Pancreas (tissue), 10 donors: ENCODE measurements at places on chromosomes 5 and 9. TPM values are rescaled to one million over a fixed set of nuclear protein-coding genes. Genes with fewer than 3 reads are reported as not detected.

Gene GFRA3
- polyA plus RNA-seq: 0.47 TPM

Gene F12
- polyA plus RNA-seq: 1.1 TPM

Gene ASPN
- polyA plus RNA-seq: 0.53 TPM

Gene OLFML2A
- 2.3 TPM for polyA plus RNA-seq

DNA sequence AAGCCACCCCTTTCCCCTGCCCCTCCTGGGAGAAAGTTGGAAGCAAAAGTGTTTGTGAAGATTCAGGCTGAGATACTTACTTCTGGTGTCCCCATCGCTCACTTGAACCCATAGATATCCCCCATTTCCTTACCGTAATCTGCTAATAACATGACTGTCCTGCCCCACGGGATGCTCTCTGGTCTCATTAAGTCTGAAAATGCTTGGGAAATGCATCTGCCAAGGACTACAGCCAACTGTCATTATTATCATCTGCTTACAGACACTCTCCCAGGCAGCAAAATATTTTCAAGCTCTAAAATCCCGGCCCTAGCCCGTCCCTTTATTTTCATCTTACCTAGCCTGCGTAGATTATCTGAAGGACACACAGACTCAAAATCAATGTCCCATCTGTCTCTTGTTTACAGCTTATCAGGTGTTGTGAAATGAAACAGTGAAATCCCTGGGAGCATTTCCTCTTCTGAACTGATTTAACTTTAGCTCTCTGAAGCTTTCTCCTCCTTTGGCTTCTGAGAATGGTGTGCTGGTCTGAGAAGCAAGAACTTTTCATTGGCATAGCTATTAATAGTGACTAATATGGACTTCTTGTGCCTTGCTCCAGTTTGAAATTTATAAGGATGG lies 126.9 kb upstream of the OSMR start:
- H3K4me3 ChIP-seq: no peak overlapping the region
- H3K27me3 ChIP-seq: no peaks in the 10 kb centered on the region
- no peaks in the 10 kb centered on the region for H3K4me1 ChIP-seq
- DNase-seq: no peak
- no peaks in the 10 kb centered on the region for H3K36me3 ChIP-seq
- H3K27ac ChIP-seq: no peak overlapping the region

GRCh38 chr5:35988529-35988928 lies 2.7 kb downstream of the UGT3A1 start:
- H3K36me3 ChIP-seq: no peaks in the 10 kb centered on the region
- H3K27ac ChIP-seq: no peak overlapping the region
- DNase-seq: no peak
- H3K4me3 ChIP-seq: no peak overlapping the region

GRCh38 chr5:175484322-175484721 lies 6.0 kb downstream of the SFXN1 start:
- peaks cover 13% of the 10 kb centered on the region for H3K4me1 ChIP-seq
- no peak for DNase-seq
- H3K36me3 ChIP-seq: no peaks in the 10 kb centered on the region
- no peaks in the 10 kb centered on the region for H3K27me3 ChIP-seq

DNA sequence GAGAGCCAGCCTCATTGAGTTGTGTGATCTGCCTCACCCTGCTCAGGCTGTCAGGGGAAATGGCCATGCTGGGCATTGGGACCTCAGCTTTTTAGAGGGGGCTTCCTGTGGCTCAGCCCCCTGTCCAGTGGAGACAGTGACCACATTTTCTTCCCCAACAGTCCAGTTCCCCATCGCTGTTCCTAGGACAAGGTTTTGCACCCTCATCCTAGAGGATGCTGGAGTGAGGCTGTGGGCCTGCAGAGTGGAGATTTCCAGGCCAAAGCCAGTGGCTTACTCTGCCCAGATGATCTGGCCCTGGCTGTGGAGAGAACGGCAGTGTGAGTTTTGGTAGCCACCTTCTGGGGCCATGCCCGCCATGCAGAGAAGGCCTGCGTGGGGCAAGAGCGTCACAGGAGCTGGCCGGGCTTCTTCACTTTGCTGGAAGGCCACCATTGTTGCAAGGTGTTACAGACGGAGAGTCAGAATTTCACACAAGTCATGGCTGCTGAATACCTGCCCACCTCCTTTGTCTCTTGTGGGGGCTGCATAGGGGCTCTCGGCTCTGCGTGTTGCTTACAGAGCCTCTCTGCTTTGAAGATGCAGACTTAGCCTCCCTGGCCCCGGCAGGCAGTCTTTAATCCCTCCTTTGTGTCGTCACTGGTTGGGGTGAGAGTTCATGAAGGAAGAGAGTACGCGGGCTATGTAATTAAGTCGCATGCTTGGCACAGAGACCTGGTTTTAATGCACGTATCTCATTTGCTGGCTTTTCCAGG lies 35.2 kb upstream of the PITX1 start:
- no peaks in the 10 kb centered on the region for H3K36me3 ChIP-seq
- no peak for DNase-seq
- no peaks in the 10 kb centered on the region for H3K4me1 ChIP-seq
- no peak overlapping the region for H3K27ac ChIP-seq

DNA sequence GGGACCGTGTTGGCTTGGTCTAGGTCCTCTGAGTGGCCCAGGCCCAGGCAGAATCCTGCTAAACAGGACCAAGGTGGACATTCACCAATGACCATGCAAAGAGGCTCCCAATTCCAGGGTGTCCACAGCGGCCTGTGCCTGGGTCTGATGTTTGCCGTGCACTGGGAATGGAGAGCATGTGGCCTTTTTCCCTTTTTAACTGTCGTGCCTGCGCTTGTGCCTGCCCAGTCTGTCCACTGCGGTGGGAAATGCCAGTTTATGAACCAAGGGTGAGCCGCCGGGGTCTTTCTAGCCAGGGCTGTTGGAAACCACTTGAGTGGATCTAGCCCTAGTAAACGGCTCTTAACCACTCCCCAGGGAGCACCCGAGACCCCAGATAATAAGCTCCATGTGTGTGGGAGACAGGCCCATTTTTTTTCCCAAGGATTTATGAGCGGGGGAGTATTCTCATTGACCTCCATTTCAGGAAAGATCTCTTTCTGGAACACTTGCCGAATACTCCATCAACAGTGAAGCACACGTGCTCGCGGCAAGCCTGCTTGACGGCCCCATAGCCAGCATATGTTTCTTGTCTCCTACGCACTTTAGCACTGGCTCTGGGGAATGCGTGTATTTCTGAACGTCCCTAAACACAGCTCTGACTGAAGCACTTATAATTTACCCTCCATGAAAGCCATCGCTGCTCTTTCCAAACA lies 93.2 kb upstream of the PHYKPL start:
- H3K27ac ChIP-seq: no peak overlapping the region
- H3K4me1 ChIP-seq: no peaks in the 10 kb centered on the region
- H3K27me3 ChIP-seq: no peaks in the 10 kb centered on the region
- H3K4me3 ChIP-seq: no peak overlapping the region
- no peaks in the 10 kb centered on the region for H3K36me3 ChIP-seq

DNA sequence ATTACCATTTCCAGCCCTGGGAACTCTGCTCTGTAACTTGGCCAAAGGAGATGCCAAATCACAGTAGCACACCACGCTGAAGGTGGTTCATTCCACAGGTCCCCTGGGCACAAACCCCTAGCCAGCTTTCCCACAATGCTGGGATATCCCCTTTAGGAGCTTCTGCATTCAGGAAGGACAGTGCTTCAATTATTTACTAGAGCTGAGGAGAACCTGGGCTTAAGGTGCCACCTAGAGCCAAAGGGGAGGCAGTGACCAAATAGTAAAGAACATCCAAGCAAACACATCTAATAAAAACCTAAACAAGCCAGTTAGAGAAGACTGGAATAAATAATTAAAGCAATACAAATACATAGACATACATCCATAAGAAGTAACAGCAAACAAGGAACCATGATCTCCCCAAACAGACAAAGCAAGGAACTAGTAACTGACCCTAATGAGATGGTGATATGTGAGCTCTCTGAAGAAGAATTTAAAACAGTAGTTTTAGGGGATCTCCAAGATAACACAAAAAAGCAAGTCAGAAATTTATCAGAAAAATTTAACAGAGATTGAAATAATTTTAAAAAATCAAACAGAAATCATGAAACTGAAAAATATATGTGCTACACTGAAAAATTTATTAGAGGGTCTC lies 14.6 kb downstream of the KIF4B start:
- no peak overlapping the region for H3K27ac ChIP-seq
- no peaks in the 10 kb centered on the region for H3K36me3 ChIP-seq
- H3K4me1 ChIP-seq: no peaks in the 10 kb centered on the region

DNA sequence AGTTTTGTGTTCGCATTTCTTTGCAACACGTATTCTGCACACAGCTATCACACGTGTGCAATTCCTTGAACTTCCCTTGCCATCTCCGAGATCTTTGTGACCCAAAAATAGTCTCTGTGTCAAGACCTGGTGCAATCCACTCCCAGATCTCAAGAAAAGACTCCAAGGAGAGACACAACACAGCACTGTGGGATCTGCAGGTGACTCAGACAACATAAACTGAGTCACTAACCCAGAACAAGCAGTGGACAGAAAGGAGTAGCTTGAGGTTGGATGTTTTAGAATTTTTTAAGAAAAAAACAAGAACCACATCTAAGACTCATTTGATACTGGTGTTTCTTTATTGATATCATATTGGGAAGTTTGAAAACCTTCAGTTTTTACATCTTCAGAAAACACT lies 396.9 kb downstream of the AGTPBP1 start:
- H3K4me1 ChIP-seq: no peaks in the 10 kb centered on the region
- no peaks in the 10 kb centered on the region for H3K27me3 ChIP-seq
- no peak overlapping the region for H3K27ac ChIP-seq
- DNase-seq: no peak
- no peak overlapping the region for H3K4me3 ChIP-seq

- peaks cover 31% of the 10 kb centered on the region for H3K4me1 ChIP-seq
- no peaks in the 10 kb centered on the region for H3K36me3 ChIP-seq
- peak overlapping the region; percentile 96 for H3K27ac ChIP-seq
Measured at GRCh38 chr9:122263699-122264349, 816 bp downstream of the RBM18 start.

- no peaks in the 10 kb centered on the region for H3K4me1 ChIP-seq
- H3K27me3 ChIP-seq: no peaks in the 10 kb centered on the region
- DNase-seq: peak; percentile 16
Measured at GRCh38 chr9:109779711-109780452, at the start of gene PALM2AKAP2. Gene PALM2AKAP2, plus strand, starts transcription at chr9:109780198. Its CDS starts 291 bp downstream, at chr9:109780489.

DNA sequence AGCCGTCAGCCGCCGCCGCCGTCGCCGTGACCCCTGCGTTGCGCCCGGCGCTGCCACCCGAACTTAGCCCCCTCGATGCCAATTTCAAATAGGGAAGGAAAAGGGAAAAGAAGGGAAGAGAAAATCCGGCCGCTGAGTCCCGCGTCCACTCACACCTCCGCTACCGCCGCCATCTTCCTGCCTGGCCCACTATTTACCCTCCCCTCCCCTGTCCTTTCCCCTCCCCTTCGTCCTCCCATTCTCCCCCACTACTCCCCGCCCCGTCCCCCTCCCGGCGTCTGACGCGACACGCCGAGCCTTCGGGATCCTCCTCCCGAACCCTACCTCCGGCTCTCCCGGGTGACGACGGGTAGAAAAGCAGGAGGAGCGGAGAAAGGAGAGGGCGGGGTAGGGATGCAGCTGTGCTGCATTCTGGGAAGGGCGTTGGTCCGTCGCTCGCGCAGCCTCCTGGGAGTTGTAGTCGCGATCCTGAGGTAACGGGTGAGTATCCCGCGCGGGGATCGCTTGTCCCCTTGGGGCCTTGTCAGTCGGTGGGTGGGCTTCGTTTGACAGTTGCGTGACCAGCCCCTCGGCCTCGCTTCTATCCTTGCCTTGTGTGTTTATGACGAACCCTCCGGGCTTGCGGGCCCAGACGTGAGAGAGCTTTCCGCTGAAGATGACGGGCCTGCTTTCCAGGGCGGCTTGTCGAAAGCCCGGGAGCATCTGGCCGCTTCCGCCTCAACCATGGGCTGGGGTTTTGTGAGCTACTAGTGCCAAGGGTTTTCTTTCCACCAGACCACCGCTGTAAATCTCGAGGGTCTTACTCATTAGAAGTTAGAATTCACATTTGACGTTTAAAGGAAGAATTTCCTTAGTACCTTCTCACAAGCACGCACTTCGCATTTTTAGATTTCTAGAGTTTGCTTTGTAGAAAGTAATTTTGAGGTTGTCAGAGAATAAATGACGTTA lies at the start of the genes CERT1 and POLK:
CERT1 (minus strand) TSS at position 195 of the 948 bp plus-strand sequence. CDS start 422 bp downstream, outside the sequence.
POLK (plus strand) TSS at position 457 of the 948 bp plus-strand sequence.
- H3K4me3 ChIP-seq: peak within 1 kb of the TSS; percentile 67
- H3K27me3 ChIP-seq: no peaks in the 10 kb centered on the region
- H3K4me1 ChIP-seq: peaks cover 13% of the 10 kb centered on the region
- peak; percentile 99 for DNase-seq
- no peaks in the 10 kb centered on the region for H3K36me3 ChIP-seq
- peak within 1 kb of the TSS; percentile 87 for H3K27ac ChIP-seq

- H3K4me3 ChIP-seq: no peak overlapping the region
- H3K27me3 ChIP-seq: no peaks in the 10 kb centered on the region
- no peaks in the 10 kb centered on the region for H3K36me3 ChIP-seq
Measured at GRCh38 chr9:14027116-14027800, 286.7 kb downstream of the NFIB start.

DNA sequence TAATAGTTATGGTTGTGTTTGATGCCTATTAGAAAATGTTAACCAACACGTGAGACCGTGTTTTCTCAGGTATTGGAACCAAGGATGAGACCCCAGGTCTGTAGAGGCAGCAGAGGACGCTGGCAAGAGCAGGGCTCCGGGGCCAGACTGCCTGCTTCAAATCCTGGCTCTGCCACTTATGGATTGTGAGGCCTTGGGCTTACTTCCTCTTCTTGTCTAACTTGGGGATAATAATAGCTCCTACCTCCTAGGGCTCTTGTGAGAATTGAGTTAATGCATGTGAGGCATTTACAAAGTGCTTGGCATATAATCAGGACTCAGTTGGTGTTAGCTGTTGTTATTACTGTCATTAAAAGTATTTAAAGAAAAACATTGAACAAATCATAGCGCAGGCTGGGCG lies 85.5 kb upstream of the PITX1 start:
- no peaks in the 10 kb centered on the region for H3K4me1 ChIP-seq
- no peak for DNase-seq
- H3K36me3 ChIP-seq: no peaks in the 10 kb centered on the region
- no peak overlapping the region for H3K27ac ChIP-seq
- no peak overlapping the region for H3K4me3 ChIP-seq

DNA sequence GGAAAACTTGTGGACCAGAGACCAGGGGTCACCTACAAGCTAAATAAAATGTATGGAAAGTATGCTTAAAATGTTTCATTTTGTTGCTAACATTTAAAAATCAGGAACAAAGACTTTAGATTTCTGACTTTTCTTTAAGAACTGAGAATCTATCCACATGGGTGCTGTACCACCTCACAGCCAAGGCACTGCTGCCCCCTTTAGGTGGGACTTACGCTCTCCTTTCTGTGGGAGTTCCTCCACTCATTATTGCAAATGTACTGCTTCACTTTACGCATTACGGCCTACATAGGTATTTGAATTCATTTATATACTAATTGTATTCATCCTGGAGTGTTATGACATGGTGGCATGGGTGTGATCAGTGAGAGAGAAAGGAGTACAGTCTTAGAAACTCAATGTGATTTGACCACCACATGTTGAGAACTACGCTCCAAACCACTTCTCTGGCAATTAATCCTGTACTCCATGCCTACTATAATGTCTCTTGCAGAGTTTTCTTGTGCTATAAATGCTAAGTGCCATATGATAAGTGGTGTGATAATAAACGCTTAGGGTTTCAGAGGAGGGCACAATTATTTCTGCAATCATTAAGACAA lies 24.7 kb upstream of the CETN3 start:
- no peaks in the 10 kb centered on the region for H3K36me3 ChIP-seq
- H3K27ac ChIP-seq: no peak overlapping the region
- peaks cover 5% of the 10 kb centered on the region for H3K4me1 ChIP-seq
- H3K4me3 ChIP-seq: no peak overlapping the region
